ENCODE measurements at places on chromosomes 5 and 9.

DNA sequence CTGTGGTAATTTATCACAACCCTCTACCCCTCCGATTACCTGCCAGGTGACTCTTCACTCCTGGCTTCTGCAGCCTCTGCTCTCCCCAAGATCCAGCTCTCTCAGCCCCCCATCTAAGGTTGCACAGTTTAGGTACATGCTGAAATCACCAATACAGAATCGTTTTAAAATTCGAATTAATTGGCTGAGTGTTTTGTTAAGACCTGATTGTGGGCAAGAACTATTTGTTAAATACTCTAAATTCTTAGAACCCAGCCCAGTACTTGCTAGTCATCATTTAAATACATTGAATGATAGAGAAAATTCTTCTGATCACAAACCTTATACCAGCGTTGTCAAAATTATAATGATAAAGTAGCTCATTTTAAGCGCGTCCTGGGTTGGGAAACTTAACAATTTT is 147.5 kb upstream of the CDKN2B start:
- DNase-seq = no peak

GRCh38 chr5:40277161-40277906 is 402.4 kb upstream of the PTGER4 start:
- no peak for DNase-seq

DNA sequence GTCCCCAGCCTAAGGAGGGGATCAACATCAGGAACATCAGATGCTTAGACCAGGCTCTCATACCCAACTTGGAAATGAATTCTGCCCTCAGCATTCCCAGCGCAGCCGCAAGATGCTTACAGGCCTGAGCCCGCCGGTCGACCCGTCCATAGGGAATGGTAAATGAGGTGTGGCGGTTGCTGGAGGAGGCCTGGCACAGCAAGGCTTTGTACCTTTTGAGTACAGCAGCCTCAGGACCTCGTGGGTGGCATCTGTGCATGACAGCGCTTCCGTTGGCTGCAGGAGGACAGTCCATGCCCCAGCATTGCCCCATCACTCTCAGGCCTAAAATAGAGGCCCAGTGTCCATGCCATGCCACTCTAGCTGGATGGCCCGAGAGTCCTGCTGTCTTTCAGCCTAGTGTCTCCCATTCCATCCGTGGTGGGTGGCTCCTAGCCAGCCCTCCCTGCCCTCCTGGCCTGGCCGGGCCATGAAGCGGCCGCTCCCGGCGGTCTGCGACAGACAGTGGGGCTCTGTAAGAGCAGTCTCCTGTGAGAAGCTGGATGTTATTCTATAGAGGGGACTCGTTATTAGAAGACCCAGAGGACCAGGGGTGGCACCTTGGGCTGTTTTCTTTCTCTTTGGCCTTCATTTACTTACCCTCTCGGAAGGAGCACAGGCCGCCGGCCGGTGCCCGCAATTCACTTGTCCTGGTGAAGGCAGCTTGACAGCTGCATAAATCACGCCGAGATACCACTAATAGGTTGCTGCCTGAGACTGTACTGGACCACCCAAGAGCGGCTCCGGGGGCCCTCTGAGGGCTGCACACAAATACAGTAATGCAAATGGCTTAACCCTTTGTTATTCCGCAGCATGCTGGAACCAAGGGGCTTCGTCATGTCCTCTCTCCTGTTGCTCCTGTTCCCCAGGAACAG is 223.5 kb upstream of the TUT7 start:
- no peak for DNase-seq

- DNase-seq = no peak
Measured at GRCh38 chr5:144779368-144779767, 608.7 kb downstream of the KCTD16 start.

DNA sequence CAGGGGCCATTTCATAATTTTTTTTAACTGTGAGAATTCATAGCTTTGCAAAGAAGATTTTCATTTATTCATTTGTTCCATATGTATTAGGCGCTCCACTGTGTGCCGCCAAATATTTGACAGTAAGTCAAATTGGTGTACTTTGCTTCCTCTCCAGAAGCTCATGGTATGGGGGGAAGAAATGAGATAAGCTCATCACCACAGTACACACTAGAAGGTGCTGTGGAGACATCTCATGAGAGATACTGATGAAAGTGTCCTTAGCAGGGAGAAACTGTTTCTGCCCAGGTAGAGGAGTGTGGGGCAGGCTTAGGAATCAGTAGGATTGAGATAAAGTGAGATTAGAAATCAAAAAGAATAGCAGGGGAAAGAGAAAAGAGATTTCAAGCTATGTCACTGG is 136.2 kb downstream of the CDH6 start:
- DNase-seq = no peak

DNA sequence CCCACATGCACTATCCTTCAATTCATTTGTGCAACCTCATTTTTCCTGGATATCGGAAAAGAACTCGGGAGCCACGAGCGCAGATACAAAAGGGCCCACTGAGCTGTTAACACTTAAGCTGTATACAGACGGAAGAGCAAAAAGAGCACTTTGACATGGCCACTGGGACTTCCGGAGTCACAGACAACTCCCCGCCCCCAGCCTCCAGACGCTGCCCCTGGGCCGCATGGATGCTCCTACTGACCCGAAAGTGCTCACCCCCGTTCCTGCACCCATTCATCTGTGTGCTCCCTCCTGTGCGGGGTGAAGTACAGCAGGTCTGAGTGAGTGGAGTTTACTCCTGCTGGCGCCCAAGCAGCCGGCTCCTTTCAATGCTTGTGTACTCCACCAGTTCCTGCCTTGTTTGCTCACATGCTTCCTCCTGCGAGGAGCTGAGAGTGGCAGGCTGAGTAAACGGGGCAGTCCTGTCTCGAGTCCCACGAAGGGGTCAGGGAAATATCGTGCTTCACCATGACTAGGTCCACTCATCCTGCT is 901.0 kb upstream of the CTNND2 start:
- DNase-seq = no peak

DNA sequence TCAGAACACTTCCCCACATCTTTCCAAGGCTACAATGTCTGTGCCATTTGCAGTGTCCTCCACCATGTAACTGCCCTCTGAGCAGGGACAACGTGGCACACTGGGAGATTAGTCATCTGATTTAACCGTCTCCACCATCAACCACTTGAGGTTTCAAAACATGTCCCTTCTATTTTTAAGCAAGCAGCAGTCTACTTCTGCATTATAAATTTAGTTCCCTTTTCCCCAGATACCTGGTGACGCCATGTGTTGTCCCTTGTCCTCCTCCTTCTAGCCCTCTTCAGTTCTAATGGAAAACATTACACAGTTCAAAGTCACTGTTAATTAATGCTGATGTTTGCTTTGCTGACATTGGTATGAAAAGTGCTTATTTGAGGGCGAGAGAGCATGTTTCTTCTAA is 52.8 kb downstream of the ATP10B start:
- DNase-seq = no peak

DNA sequence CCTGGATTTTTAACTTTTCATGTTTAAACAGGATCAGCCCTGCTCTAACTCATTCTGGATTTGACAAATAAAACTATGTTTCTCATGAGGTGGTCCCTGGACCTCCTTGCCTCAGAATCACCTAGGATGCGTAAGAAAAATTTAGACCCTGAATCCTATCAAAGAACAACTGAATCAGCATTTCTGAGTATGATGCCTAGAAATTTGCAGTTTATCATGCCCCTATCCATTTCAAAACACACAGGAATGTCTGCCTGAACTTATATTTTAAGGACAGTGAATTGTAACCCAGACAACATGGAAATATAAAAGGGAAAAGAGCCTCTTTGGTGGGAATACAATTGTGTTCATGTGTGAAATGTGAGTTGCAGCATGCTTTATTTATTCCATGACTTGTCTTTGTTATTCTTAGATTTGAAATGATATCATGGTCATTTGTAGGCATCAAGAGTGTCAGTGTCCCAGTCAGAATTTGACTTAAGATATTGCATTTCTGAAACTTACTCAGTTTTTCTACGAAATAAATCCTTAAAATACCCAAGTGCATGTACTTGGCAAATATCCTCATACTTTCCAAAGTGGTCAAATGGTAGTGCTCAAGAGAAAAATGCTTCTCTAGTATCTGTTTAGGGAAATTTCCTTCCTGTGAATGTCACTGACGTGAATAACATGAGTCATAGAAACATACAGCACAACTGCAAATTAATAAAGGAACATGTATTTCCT is 144.3 kb downstream of the GIN1 start:
- DNase-seq = no peak

DNA sequence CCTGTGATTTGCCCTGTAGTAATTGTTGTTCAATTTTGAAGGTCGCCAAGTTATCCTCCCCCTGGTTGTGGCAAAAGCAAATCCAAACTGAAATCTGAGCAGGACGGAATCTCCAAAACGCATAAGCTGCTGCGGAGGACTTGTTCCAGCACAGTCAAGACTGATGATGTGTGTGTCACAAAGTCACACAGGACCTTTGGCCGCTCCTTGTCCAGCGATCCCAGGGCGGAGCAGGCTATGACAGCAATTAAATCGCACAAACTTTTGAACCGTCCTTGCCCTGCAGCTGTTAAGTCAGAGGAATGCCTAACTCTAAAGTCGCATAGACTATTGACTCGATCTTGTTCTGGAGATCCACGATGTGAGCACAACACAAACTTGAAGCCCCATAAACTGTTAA is 128.4 kb downstream of the PARP8 start:
- no peak for DNase-seq

GRCh38 chr5:74337254-74337983 is 303.1 kb downstream of the ENC1 start:
- no peak for DNase-seq

GRCh38 chr5:143676802-143677201 is 135.2 kb upstream of the HMHB1 start:
- no peak for DNase-seq

GRCh38 chr5:154732212-154732611 is 23.0 kb upstream of the LARP1 start:
- DNase-seq = no peak

DNA sequence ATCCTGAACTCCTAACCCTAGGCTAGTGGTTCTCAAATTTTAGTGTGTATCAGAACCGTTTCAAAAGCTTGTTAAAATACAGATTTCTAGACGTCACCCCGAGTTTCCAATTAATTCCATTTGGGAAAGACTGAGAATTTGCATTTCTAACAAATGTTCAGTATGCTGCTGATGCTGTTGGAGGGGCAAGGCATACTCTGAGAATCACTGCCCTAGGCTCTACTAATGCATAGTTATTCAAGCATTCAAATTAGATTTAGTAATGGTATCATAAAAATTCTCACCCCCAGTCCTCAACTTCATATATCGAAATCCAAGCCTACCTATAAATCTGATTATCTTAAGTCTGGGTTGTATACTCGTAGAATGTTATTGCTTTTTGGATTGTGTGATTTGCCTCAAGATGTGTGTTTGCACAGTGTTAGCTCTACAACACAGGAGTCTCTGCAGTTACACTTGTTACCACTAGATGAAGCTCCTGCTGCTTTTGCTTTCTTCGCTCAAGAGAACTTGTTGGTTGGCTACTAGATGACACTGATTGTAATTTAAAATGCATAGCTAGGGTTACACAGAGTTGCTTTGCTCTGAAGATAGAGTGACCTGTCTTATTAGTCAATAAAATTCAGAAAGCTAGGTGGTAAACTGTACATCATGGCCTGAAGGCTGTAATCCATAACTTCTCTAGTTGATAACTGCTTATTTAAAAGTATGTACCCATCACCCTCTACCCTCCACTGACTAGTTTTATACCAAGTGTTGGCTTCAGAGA is 7.5 kb upstream of the ERAP2 start:
- no peak for DNase-seq

DNA sequence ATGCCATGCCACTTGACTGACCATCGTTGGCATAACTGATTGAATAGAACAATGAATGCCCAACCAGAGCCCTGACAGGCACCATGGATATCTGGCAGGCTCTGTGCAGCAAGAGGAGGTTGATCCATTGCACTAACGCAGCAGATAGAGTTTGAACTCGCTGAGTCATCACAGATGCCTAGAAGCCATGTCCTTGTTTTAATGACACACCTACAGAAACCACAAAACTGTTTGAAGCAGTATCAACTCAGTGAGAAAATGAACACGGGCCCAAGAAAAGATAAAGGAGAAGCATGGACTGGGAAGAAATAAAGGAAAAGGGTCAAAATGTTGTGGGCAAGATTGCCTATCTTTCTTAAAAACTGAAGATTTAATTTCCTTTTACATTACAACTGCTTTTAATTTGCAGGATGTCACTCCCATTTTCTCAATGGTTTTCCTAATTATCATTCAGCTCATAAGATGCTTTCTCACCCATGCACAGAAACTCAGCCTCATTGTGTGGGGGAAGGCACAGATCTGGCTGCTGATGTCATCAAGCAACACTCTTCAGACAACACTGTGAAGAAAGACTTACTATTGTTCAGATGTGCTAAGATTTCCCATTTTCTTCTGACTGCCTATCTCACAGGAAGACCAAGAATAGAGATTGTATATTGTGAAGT is 129.0 kb downstream of the PIK3R1 start:
- peak; percentile 19 for DNase-seq

DNA sequence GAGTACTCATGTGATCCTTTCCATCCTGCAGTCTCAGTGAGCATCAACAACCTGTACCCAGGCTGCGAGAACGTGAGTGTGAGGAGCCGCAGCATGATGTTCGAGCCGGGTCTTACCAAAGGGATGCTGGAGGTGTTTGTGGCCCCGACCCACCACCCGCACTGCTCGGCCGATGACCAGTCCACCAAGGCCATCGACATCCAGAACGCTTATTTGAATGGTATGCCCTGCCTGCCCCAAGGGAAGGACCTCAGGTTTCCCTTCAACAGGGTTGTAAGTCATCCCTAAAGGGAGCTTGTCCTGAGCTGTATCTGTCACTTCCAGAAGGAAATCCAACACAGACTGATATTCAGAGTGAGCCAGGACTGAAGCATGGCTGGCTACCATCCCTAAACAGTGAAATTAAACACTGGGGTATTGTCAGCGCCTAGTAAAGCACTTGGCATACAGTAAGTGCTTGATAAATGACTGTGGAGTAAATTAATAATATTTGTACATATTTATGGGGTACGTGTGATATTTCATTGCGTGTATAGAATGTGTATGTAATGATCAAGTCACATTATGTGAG is 39.3 kb upstream of the CTSL start:
- DNase-seq = no peak

- DNase-seq = no peak
Measured at GRCh38 chr5:31407921-31408693, 123.8 kb downstream of the DROSHA start.

GRCh38 chr5:151597749-151598148 is 6.6 kb upstream of the FAT2 start:
- DNase-seq = no peak

- no peak for DNase-seq
Measured at GRCh38 chr5:56434986-56435385, 201.9 kb upstream of the ANKRD55 start.

DNA sequence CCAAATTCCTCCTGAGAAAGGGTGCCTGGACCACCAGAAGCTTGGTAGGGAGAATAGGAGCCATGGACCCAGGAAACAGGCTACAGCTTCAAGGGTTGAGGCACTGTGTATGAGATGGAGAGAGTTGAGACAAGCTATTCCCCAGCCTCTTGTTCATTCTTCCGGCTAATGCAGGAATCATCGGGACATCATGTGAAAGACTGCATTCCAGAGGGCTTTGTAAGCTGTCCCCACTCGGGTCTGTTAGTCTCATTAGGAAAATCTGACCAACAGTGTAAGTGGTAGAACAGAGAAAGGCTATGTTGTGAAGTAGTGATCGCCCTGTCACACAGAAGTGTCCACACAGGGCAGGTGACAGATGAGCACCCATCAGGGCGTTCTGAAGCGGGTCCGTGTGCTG is 81.4 kb downstream of the GABBR2 start:
- DNase-seq = no peak

Measured in amygdala (tissue), 56 donors.